ENCODE measurements at places on chromosomes 4 and X.

DNA sequence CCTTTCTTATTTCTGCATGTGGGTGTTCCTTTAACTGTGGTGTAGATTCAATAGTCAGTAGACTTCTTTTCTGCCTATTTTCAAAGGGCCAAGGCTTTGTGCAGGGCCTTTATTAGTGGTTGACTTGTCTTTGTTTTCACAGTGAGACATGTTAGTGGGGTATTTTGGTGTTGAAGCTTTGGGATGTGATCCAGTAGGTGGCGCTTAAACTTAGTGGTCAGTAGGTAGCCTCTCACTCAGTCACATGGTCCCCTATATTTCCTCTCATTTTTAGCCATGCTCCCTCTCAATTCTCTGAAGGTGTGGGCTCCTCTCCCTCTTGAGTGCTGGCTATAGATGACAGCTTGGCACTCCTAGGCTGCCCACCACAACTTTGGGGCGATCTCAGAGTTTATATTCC lies 23.4 kb upstream of the SLC10A7 start:
- no peak for DNase-seq

GRCh38 chr4:41878170-41878969 lies 56.9 kb upstream of the TMEM33 start:
- no peak for DNase-seq

GRCh38 chrX:13087322-13088155 lies 43.1 kb upstream of the FAM9C start:
- peak; percentile 19 for DNase-seq

DNA sequence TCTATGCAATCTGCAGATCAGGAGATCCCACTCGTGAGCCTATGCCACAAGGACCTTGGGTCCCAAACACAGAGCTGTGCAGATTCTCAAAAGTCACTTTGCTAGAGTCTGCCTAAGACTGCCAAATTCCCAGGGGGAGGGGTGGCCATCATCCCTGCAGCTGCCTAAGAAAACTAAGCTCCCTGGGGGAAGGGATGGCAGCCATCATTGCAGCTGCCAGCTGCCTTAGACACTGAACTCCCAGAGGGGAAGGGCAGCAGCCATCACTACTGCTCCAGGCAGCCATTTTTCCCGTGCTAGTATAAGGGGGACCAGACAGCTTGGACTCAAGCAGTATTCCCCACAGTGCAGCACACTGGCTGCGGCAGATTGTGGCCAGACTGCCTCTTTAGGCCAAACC lies 156.9 kb downstream of the NKX6-1 start:
- DNase-seq = no peak

GRCh38 chr4:75037252-75037651 lies 104.3 kb downstream of the PARM1 start:
- no peak for DNase-seq

DNA sequence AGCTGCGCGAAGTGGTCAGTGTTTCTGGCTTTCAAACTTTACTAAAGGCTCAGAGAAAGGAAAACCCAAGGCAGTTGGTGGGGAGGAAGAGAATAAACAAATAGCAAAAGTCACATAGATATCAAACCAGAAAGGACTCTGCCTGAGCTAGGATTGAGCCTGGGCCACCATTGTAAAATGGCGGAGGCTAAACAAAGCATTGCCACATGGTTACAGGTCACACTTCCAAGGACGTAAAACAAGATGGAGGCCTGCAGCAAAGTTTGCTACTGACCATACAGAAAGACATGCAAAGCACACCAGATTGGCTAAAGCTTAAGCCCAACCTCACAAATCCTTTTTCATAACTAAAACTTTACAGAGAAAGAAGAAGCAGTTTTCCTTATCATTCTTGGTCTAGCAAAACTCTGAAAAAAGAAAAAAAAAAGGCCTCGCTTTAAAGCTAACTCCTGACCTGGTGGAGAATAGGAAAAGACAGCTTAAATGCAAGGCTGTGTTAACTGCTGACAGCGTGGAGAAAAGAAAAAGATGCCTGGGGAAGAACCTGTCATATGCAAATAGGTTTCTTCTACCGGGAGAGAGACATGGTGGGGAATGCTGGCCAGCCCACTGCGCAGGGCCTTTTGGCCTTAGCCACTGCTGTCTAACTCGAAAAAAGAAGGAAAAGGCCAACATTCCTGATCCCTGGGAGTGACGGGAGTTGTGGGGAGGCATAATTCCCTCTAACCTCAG lies 81.8 kb upstream of the SMARCA5 start:
- no peak for DNase-seq

GRCh38 chr4:3267576-3268394 lies 18.8 kb downstream of the MSANTD1 start:
- no peak for DNase-seq
